Left renal pelvis (tissue), 4 donors: ENCODE measurements at places on chromosomes 5 and 9. TPM values are rescaled to one million over a fixed set of nuclear protein-coding genes. Genes with fewer than 3 reads are reported as not detected.
A peak's percentile ranks its signal among the peaks of the same experiment; 100 is the strongest.

DNA sequence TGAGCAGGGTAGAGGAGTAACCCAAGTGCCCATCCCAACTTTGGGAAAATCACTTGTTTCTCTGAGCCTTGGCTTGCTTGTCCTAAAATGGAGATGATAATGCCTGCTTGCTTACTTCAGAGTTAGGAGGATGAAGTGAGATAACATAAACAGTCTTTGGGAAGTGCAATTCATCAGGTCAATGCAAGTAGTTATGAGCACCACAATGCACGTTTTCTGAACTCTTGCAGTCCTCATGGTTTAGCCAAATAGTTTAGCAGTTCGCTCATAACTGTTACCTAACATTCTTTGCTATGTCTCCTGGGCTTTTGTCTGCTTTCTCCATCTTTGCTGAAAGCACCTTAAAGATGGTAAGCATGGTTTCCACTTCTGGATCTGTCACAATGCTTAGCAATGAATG is 270.0 kb downstream of the ADAMTSL1 start:
- DNase-seq, result no peak

ZNG1F gene
- polyA plus RNA-seq, result 18.9 TPM

DNA sequence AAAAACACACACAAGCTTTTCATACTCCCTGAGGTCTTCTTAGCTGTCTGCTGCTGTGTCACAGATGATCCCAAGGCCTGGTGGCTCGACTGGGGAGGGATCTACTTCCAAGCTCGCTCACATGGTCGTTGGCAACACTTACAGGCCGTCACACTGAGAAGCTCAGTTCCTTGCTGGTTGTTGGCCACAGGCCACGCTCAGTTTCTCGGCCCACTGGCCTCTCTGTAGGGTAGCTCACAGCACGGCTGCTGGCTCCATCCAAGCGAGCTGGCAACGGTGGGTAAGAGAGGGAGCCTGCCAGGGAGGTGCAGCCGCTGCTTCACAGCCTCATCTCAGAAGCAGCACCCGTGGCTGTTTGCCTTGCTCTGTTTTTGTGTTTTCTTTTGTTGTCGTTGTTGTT is 43.8 kb upstream of the GFPT2 start:
- no peak for DNase-seq

PRRX2 gene
- 1.8 TPM for polyA plus RNA-seq

RFESD gene
- polyA plus RNA-seq, result 4.3 TPM

DCANP1 gene
- not detected for polyA plus RNA-seq

POMT1 gene
- polyA plus RNA-seq, result 50.6 TPM

SPINK6 gene
- polyA plus RNA-seq, result not detected

- no peak for DNase-seq
Observed at GRCh38 chr5:10140195-10140973, 109.3 kb downstream of the ATPSCKMT start.

DNA sequence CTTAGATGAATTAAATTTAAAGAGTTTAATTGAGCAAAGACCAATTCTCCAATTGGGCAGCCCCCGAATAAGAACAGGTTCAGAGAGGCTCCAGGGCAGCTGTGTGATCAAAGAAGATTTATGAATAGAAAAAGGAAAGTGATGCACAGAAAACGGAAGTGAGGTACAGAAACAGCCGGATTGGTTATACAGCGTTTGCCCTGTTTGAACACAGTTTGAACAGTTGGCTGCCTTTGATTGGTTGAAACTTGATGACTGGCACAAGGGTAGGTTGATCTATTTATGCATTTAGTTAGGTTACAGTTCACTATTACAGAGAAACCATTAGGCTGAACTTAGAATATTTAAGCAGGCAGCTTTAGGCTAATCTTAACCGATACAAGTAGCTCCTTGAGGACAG is 29.5 kb downstream of the NIM1K start:
- no peak for DNase-seq

GRCh38 chr9:96047741-96048103 is 172.2 kb downstream of the ERCC6L2 start:
- DNase-seq, result no peak

ZDHHC11B gene
- polyA plus RNA-seq, result 7.7 TPM

DNA sequence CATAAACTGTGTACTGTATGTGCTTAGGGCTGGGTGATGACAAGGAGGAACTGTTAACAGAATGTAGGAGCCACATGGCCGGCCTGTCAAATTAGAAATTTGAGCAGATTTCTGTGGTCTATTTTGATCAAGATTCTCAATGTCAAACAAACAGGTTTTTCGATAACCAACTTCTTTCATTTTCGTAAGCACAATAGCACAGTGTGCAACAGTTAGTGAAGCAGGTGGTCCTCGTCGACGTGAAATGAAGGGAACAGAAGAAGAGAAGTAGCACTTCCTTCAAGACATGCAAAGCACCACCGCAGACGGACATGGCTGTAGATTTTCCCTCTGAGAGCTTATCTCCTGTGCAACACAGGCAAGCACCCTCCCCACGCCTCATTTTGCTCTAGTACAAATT is 252.1 kb downstream of the CRB2 start:
- DNase-seq, result no peak

DNA sequence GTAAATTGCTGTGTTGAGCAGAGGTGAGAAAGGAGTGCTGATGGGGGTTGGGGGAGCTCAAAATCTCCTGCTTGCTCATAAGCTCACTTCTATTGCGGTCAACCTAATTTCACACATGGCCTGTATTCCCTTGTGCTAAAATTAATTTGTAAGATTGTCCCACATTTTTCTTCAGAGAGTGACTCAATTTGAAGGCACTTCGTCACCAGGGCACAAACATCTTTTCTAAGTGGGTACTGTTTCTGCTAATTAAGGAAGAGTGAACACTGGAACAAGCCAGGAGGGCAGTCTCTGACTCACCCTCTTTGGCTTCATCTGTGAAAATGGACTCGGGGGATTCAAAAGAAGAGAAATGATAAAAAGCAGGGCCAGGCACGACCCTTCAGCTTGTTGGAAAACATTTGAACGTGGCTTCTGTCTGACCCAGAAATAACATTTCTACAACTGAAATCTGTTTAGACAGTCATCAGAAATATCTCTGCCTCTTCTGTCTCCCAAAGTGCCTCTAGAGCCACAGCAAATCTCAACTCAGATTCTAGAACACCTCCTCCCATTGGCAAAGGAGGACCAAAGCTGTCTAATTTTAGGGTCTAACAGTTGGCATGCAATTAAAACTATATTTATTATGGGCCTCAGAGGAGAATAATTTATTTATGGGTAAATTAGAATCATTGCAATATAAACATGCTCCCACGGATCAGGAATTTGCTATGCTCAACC is 49.8 kb downstream of the FEM1C start:
- DNase-seq, result no peak

GRCh38 chr9:4828761-4829160 is 36.0 kb downstream of the RCL1 start:
- DNase-seq, result no peak

- DNase-seq, result no peak
Observed at GRCh38 chr9:36969216-36969771, 64.8 kb downstream of the PAX5 start.

- no peak for DNase-seq
Observed at GRCh38 chr5:94268226-94268625, 350.2 kb downstream of the KIAA0825 start.

GRCh38 chr5:181245427-181246275 is 1.9 kb upstream of the RACK1 start:
- DNase-seq, result no peak

- no peak for DNase-seq
Observed at GRCh38 chr5:36613241-36613640, 6.8 kb downstream of the SLC1A3 start.

ANKRD18A gene
- 0.60 TPM for polyA plus RNA-seq

- DNase-seq, result no peak
Observed at GRCh38 chr9:72268961-72269360, 96.0 kb downstream of the ZFAND5 start.

C9orf40 gene
- polyA plus RNA-seq, result 6.6 TPM

ZBTB26 gene
- 17.8 TPM for polyA plus RNA-seq

PCDHGB1 gene
- 2.1 TPM for polyA plus RNA-seq

- no peak for DNase-seq
Observed at GRCh38 chr9:33942471-33943083, 106.1 kb downstream of the UBAP2 start.

FLT4 gene
- polyA plus RNA-seq, result 25.6 TPM

CCDC192 gene
- polyA plus RNA-seq, result 0.73 TPM

DNA sequence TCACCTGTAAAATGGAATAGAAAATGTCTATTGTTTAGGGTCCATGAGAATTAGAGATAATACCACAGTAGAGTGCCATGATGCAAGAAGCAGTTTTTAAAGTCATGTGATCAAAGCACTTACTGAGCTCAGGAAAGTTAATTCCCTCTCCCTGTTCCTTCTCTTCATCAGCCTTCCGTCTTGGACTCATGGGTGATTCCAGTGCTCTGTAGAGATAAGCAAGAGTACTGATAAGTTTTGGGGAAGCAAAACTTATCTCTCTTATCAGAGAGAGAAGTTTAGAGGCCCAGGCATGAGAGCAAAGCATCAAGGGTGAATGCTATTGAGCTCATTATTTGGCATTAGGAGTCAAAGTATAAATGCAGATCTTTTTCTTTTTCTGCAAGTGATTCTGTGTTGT is 410.1 kb downstream of the AGTPBP1 start:
- no peak for DNase-seq

DNA sequence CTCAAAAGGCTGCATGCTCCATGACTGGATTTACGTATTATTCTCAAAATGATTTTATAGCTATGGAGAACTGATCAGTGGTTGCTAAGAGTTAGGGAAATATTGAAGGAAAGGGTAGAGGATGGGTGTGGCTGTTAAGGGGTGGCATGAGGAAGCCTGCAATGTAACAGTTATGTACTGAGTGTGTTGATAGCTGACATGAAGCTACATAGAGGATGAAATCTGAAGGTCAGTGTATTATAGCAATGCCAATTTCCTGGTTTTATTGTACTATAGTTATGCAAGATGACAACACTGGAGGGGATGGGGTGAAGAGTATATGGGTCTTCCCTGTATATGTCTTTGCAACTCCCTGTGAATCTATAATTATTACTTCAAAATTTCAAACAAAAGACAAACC is 51.0 kb downstream of the TMEM245 start:
- no peak for DNase-seq

DNA sequence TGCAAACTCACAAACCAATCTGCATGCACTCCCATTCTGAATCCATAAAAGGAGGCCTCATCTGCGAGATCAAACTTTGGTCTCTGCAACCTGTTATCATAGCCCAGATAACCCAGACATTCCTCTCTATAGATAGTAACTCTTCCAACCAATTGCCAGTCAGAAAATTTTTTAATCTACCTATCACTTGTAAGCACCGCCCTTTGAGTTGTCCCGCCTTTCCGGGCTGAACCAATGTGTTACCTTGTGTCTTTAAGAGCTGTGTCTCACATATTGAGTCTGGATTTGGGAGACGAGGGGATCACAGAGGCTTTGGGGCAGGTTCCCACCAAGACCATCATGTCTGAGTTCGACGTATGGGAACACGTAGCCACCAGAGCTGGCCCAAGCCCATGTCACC is 91.1 kb upstream of the PPP1R26 start:
- DNase-seq, result no peak

DNA sequence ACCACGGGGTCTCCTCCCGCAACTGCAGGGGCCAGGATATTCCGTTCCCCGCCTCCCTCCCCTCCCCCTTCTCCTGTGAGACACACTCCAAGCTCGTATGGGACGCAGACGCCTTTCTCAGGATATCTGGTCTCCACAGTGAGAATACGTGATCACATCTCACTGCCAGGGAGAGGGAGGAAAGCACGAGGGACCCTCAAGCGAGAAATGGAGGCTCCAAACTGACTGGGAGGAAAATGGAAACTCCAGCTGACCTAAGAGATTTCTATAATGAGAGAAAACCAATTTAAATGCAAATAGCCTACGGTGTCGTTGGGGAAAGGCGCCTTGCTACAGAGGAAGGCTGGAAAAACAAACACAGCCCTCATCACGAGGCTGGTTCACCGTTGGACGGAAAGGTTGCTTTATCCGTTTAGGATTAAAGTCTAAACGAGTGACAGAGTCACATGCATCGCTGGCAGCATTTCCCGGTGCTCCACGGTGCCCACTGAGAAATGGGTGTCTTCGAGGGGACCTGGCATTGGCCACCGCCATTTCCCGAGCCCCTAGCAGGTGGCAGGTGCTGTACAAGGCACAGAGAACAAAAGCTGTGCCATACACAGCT is 116.9 kb upstream of the CPEB4 start:
- DNase-seq, result no peak

ENTPD8 gene
- 0.24 TPM for polyA plus RNA-seq

GRCh38 chr9:123975871-123976270 is 35.7 kb upstream of the LHX2 start:
- no peak for DNase-seq

- no peak for DNase-seq
Observed at GRCh38 chr5:134857401-134857800, 11.6 kb downstream of the C5orf24 start.

DNA sequence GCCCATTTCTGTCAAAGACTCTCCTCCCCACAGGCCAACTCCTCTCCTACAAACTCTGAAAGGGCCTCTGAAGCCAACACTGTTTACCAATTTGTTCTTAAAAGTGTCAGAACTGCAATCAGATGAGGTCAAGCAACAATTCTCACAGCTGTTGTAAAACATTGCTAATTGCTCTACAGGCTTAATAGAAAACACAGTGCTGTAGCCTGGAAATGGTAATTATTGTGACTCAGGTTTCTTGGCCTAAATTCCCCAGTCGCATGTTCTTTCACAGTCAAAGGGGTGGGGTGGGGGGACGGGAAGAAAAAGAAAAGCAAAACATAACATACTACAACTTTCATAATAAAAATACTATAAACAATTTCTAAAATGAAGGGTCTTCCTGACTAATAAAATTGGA is 343.2 kb downstream of the DMAC1 start:
- no peak for DNase-seq

DNA sequence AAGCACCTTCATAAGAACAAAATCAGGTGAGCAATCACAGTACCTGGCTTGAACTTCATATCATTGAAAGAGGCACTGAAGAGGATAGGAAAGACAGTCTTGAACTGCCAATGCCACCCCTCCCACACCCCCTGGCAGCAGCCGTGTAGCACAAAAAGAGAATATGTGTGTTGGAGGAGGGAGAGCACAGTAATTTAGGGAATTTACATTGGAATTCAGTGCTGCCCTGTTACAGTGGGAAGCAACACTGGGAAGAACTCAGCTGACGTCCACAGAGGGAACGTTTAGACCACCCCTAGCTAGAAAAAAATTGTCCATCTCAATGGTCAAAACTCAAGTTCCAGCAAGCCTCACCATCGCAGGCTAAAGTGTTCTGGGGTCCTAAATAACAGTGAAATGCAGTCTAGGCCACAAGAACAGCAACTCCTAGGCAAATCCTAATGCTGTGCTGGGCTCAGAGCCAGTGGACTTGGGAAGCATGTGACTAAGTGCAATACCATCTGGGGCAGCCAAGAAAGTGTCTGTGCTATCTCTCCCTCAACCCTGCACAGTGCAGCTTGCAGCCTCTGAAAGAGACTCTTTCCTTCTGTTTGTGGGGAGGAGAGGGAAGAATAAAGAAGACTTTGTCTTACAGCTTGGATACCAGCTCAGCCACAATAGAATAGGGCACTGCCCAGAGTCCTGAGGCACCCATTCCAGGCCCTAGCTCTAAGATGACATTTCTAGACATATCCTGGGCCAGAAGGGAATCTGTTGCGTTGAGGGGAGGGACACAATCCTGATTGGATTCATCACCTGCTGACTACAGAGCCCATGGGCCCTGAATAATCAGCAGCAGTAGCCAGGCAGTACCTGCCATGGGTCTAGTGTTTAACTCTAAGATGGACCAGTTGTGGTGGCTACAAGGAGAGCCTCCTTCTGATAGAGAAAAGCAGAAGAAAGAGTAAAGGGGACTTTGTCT is 62.1 kb upstream of the VLDLR start:
- peak; percentile 59 for DNase-seq
